ENCODE measurements at places on chromosomes 4 and X.

GRCh38 chr4:85298037-85298436 lies 176.9 kb upstream of the ARHGAP24 start:
- DNase-seq = no peak

- no peak for DNase-seq
Measured at GRCh38 chr4:189822326-189822725, 118.3 kb upstream of the FRG1 start.

DNA sequence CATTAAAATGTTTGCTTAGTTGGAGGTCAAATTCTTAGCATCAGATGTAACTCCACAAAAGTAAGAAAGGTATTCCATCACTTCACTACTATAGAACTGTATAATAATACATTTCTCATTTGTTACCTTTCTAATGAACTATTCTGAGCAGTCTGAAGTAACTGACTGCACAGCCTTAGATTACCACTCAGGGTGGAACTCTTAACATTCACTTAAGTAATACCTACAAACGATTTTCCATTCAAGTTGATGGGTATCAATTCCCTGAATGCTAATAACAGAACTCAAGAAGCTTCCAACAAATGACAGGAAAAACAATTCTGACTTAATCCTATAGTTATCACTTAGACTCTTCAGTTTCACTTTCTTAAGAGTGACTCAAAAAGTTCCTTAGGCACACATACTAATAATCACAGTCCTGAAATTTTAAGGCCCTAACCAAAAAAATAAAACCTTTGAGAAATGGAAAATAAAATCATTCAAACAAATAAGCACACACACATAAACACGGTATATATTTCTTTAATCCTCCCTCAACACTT lies 20.9 kb downstream of the HNRNPD start:
- no peak for DNase-seq

GRCh38 chr4:146054676-146055075 lies 116.1 kb upstream of the ZNF827 start:
- no peak for DNase-seq

DNA sequence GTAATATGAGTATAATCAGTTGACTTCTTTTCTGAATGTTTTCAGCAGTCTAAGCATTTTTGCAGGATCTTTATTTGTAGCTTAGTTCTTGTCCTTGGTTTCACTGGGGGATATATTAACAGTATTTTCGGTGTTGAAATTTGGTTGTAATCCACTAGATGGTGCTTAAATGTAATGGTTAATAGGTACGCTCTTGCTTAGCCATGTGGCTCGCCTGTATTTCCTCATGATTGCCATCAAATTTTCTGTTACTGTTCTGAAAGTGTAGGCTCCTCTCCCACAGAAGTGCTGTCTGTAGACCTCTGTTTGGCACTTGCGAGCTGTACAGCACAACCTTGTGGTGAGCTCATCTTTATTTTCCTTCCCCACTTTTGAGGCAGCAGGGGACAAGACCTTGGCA lies 3.9 kb upstream of the FAAH2 start:
- no peak for DNase-seq

DNA sequence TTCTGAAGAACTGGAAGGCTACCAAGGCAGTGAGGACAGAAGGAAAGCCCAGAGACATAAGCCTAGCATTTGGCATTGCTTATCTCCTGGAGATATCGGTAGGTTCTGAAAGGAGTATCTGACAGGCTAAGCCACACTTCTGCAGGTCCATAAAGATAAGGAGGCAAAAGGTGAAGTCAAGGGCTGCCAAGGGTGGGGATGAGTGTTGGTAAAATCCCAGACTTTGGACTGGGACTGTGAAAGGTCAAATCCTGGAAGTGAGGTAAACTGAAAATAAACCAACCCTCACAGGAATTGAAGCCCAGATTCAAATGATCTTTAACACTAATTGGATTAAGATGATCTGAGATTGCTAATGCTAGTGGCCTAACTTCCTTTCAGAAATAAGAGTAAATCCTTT lies 27.4 kb downstream of the GK start:
- DNase-seq = no peak

DNA sequence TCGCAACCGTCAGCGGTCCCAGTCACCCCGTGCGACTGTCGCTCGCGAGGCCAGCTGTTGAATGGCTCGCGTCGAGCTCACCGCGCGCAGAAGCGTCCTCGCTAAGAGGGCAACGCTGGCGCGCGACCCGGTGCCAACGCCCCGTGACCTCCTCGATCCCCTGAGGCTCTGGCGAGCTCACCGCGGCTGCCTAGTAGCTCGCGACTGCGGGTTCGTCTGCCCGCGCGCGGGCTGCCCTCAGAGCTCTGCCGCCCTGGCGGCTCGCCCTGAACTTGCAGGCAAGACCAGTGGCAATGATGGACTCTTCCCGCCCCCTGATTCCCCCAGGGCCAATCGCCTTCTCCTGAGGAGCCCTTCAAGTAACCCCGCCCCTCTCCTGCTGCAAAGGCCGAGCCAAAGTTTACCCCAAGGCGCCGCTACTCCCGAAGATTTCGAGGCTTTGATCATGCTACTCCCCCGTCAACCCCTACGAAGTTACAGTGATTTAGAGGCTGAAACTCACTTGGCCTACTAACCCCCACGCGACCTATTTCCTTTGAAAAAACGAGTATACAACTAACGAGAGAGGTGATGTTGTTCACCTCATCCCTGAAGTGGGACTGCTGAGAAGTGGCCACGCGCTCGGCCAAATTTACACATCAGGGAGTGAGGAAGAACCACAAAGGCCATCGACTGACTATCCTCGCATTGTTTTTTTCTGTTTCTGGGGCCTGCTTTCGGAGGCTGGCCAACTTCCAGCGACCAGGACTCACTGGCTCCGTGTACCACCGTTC lies 37.5 kb downstream of the PGRMC1 start:
- DNase-seq = peak; percentile 31

GRCh38 chr4:175277816-175278215 lies 359.7 kb downstream of the ADAM29 start:
- no peak for DNase-seq

DNA sequence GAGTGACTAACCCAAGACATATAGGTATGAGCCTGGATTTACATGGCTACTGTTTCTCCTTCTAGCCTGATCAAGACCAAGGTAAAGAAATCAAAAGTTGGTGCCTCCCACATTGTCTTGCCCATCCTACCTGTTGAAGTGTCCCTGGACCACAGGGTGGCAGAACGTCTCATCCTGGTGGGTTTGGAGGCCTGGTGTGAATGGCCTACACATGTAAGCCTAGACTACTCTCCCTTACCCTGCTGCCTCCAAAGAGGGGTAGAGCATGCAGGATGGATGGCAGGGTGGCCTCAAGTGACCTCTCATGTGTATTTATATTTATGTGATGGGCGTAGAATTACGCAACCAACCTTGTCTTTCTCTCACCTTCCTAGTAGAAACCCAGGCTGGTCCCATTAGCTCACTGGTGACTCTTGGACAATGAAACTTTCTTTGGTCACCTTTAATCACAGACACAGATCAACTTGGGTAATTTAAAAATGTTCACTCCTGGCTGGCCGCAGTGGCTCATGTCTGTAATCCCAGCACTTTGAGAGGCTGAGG lies 73.3 kb upstream of the SOD3 start:
- no peak for DNase-seq

- no peak for DNase-seq
Measured at GRCh38 chrX:31007321-31007720, 64.5 kb downstream of the FTHL17 start.

- no peak for DNase-seq
Measured at GRCh38 chrX:136867096-136867491, 13.4 kb downstream of the RBMX start.

GRCh38 chrX:39734174-39734776 lies 363.5 kb downstream of the BCOR start:
- DNase-seq = no peak

GRCh38 chrX:41452565-41453356 lies 5.6 kb downstream of the NYX start:
- DNase-seq = no peak

DNA sequence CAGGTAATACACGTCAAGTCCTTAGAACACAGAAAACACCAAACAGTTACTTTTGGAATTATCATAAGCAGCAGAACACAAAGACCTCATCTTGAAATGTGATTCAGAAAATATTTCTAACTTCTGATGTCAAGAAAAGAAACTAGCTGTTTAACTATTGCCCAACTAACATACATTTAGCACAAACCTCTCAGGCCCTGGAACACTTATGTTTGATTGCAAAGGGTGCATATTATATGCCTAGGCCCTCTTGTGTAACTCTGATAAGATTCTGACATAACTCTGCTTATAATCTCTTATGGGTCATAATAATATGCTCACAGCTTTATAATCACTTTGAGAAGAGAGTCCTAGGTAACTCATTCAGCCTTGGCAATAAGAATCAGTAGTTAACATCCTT lies 62.6 kb downstream of the TBC1D9 start:
- no peak for DNase-seq

DNA sequence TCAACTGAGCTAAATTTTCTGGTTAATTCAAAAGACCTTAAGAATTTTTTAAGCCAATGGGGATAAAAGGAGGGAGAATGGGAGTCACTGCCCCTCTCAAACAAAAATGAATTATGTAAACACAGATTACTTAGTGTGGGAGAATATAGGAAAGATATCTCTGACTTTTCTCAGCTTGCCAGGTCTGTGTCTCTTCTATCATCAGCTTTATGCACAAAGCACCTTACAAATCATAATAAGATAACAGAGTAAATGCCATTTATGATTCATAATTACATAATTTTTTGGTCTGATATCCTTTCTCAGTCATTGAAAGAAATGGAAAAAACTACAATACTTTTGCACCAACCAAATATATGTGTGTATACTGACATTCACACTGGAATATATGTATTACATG lies 604.6 kb upstream of the FAM241A start:
- DNase-seq = no peak

- DNase-seq = no peak
Measured at GRCh38 chrX:40420899-40421729, 159.7 kb upstream of the ATP6AP2 start.

DNA sequence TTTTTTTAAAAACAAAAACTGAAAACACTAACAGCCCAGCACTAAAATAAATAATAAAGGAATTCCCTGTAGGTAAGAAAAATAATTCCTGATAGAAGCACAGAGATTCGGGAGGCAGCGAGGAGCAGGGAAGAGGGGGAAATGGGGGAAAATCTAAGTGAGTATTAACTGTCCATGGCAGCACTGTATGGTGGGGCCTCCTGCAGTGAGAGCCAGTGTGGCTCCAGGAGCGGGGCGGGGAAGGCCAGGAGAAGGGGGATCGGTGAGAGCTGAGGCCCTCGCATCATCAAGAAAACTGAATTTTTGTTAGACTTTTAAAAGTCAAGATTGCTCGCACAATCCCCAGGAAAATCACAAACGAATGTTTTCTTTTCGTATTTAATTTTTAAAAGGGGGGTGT lies 14.1 kb downstream of the RNF212 start:
- DNase-seq = no peak

DNA sequence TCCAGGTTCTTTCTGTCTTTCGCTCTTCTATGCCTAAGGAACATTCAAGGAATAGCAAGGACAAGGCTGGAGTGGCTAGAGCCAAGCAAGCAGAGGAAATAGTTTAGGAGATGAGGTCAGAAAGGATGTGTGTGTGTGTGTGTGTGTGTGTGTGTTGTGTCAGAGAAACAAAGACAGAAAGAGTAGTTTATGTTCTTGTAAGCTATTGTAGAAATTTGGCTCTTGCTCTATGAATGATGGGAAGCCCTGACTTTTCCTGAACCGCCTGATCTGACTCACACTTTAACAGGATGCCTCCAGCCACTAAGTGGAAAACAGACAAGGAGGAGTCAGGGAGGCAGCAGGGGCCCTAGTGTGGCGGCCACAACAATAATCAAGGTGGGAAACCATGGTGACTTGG lies 39.7 kb downstream of the LGI2 start:
- DNase-seq = no peak

DNA sequence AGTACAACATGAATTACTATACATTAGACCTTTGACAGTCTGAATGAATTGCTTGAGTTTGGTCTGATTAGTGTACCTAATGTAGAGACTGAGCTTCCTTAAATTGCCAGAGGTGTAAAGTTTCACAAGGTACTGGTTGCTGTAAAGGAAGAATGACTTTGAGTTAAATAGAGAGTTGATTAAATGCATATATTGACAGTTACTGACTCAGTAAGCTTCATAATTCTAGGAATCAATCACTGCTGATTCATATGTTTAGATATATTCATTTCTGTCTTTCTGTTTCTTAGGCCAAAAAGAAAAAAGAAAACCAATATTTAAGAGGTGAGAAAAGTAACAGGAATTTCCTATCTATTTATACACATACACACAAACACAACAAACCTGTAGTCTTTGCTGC lies 16.2 kb upstream of the ART3 start:
- no peak for DNase-seq

DNA sequence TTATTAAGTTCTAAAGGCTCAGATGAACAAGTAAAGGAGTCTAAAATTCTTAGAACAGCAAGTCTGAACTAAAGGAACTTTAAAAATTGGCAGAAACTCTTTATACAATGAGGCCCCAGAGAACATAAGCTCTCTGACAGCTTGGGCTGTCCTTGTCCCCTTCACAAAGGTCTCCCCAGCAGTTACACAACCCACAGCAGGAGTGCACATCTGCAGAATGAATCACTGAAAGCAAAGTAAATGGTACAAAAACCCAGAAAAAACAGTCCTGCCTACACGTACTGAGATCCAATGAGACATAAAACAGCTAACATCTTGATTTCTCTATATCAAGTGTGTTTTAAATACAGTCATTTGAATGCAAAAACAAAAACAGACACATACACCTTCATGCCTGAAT lies 18.7 kb downstream of the RBBP7 start:
- DNase-seq = no peak

- no peak for DNase-seq
Measured at GRCh38 chr4:43276321-43276720, 383.8 kb downstream of the GRXCR1 start.

GRCh38 chr4:41746440-41747229 lies 1.9 kb downstream of the PHOX2B start:
- no peak for DNase-seq

GRCh38 chr4:159765382-159765781 lies 662.5 kb downstream of the RAPGEF2 start:
- no peak for DNase-seq

GRCh38 chrX:41705680-41706374 lies 17.1 kb downstream of the GPR34 start:
- no peak for DNase-seq

Data from iPS DF 6.9 (cell line).